ENCODE measurements at places on chromosomes 1 and 21. TPM values are rescaled to one million over a fixed set of nuclear protein-coding genes. Genes with fewer than 3 reads are reported as not detected.

DNA sequence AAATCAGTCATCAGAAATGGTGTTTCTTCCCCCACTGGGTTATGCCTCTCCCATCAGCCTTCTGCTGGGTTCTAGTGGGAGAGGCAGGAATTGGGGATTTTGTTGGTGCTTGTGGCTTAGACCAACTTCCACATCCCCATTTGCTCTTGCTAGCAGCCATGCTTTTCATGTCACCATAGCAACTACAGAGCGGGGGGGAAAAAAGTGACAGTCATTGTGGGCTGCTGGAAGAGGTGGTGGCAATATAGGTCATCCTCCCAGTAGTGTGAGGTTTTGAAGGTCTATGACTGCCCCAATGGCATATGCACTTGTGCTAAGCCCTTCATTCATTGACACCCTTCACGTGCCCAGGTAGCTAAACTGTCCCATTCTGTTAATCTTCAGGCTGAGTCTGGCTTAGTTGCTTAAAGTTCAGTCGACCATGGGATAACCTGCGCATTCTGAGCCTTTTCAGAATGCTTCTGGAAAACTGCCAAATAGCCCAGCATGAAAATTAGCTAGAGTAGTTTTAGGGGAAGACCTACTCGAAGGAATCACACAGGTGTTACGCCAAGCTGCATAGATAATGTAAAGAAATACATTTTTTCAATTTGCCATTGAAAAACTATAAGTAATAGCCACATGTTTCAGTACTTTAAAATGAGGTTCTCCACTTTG, 53.7 kb upstream of the ZNF326 start:
- DNase-seq: no peak
- no peak overlapping the region for H3K4me3 ChIP-seq
- H3K27me3 ChIP-seq: no peaks in the 10 kb centered on the region
- H3K36me3 ChIP-seq: no peaks in the 10 kb centered on the region

DNA sequence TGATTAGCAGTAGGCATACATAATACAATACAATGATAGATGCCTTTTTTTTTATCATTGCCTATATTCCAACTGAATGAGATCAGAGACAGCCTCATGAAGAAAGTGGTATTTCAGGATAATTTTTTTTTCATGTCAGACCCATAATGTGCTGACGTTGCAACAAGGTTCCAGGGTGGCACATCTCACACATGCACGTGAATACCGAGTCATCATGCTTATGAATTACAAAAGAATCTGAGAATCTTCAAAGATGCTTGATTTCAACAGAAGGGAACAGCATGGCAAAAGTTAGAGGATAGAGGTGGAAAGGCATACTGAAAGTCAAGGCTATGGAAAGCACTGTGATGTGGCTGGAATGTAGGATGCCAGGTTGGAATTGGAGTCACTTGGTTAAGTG, 5.0 kb upstream of the RNF11 start:
- H3K4me3 ChIP-seq: no peak overlapping the region
- 0 out of 2 replicates have a peak, but pooled peaks cover 2% of the 10 kb centered on the region for H3K27me3 ChIP-seq
- H3K36me3 ChIP-seq: no peaks in the 10 kb centered on the region

Gene ETS2
- 21.7 TPM for total RNA-seq

Gene LCE1C
- total RNA-seq: not detected

Gene VASH2
- 0.90 TPM for total RNA-seq
